ENCODE measurements at places on chromosomes 7 and 10. TPM values are rescaled to one million over a fixed set of nuclear protein-coding genes. Genes with fewer than 3 reads are reported as not detected.

GRCh38 chr7:1558841-1559625 lies 3.0 kb upstream of the TMEM184A start:
- DNase-seq: no peak

GRCh38 chr10:103808780-103809179 lies 46.6 kb downstream of the SH3PXD2A start:
- DNase-seq: no peak

Gene AFAP1L2
- total RNA-seq: 7.0 TPM

DNA sequence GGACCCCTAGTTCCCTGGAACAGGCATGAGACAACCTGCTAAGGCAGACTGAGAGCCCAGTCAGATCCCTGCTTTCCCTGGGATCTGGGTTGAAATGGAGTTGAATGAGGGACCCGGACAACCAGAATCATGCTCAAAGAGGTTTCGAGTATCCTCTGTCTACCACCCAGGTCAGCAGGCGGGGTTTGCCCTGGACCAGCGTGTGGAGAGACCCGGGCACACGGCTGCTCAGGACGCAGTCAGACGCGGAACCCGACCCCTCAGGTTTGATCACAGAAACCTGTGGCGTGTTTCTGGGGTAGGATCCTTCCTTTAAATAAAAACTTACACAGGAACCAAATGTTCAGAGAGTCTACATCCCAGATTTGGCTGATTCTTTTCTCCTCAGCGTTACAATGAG lies 330.6 kb downstream of the PTPRN2 start:
- no peak for DNase-seq

GRCh38 chr7:138105221-138105620 lies 29.0 kb downstream of the AKR1D1 start:
- DNase-seq: no peak

Gene SNX10
- 1.1 TPM for total RNA-seq

Gene COL1A2
- 96.6 TPM for total RNA-seq

- no peak for DNase-seq
Measured at GRCh38 chr10:25125201-25125611, 49.6 kb upstream of the GPR158 start.

- DNase-seq: no peak
Measured at GRCh38 chr10:24231200-24231599, 22.3 kb downstream of the KIAA1217 start.

GRCh38 chr10:125079091-125079600 lies 81.2 kb downstream of the CTBP2 start:
- no peak for DNase-seq

DNA sequence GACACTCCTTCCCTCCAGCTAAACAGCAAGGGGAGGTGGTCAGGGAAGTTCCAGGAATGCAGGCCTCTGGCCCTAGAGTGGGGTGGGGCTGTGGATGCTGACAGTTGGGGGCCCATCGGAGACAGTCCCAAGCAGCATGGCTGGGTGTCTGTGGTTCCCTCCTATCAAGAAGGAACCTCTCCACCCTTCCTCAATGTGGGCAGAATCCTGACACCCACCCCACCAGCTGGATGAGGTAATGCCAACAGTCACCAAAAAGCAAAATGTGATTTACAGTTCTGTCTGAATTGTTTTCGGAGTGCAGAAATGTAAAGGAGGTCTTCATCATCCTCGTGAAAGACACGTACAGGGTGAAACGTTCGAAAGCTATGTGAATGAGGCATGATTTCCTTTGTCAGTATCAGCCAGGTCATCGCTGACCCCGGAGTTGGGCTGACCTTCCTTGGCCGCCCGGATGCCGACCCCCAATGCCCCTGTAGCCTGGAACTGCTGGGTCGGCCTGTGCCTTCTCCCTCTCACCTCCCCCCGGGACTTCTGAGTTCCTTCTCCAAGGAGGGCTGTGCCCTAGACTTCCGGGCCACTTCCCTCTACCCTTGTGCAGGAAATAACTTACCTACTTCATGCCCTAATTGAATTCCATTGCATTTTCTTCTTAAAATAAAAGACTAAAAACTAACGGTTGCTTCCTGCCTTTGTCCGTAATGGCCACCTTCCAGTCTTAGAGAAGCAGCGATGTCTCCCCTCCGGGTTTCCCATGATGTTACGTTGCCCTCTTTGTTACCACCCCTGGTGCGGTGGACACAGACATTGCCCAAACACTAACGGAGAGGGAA lies 24.5 kb downstream of the FOXK1 start:
- DNase-seq: no peak

DNA sequence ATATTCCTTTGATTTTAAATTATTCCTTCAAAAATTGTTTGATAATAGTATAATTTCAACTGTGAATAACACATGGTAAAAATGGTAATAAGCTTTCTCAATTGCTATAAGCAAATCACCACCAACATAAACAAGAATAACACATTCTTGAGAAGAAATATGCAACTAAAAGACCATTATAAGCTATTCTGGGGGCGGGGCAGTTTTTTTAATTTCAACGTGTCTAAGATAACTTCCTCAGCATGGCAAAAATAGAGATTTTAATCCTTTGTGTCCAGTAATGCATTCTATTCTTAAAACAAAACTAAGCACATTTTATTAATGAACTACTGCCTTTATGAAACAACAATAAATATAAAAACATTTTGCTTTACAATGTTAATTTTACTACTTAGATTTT lies 1.5 kb downstream of the DNAJC12 start:
- no peak for DNase-seq

DNA sequence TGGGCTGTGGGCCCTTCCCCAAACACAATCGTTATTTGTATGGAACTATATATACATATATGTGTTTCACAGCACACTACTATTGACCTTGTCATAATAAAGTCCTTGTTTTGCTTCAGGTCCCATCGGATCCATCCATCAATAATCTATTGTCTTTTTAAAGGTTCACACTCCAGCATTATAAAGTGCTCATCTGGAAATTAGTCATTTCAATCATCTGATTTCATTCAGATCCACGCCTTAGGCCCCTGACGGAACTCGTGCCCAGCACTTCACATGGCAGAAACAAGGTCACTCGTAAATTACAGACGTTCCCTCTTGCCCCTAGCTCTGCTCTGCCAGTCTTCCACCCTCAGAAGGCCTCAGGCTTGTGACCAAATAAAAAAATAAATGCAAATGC lies 133.1 kb upstream of the PPP2R2D start:
- DNase-seq: no peak

DNA sequence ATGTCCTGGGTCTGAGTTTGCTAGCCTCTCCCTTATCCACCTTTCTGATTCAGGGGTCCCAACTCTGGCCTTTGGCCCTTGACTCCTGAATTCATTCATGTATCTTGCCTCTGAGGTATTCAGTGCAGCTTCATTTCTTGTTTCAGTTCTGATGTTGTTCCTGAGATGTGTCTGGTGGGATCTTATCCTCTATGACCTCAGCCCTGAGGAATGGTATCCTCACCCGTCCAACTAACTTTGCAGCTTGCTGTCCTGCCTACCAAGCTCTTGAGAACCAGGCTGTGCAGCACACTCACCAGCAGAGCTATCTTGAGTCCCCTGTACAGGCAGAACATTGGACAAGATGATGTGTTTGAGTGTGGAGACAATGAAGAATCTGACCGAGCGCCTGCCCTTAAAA lies 13.8 kb downstream of the SUFU start:
- DNase-seq: no peak

- DNase-seq: peak; percentile 78
Measured at GRCh38 chr10:5987747-5988146, 10.4 kb upstream of the IL15RA start.

Gene CREM
- 58.5 TPM for total RNA-seq

Gene PON1
- total RNA-seq: not detected

GRCh38 chr10:118974951-118975350 lies 54.6 kb upstream of the NANOS1 start:
- no peak for DNase-seq

Data from left ventricle myocardium inferior (tissue), 1 donor.